Naive thymus-derived CD8-positive, alpha-beta T cell (primary cell): ENCODE measurements at places on chromosomes 11 and 22.

- no peak for DNase-seq
Measured at GRCh38 chr11:100830978-100831732, 144.1 kb downstream of the ARHGAP42 start.

- DNase-seq = no peak
Measured at GRCh38 chr22:28032861-28033260, 113.8 kb upstream of the PITPNB start.

- no peak for DNase-seq
Measured at GRCh38 chr22:35540595-35541253, at the start of gene RASD2. RASD2 (plus strand) TSS chr22:35540831; CDS start chr22:35546810, 5,979 bp downstream.

- no peak for DNase-seq
Measured at GRCh38 chr22:22600531-22601261, 41.6 kb upstream of the PRAME start.

GRCh38 chr22:41532908-41533825 is 11.1 kb downstream of the POLR3H start:
- DNase-seq = peak; percentile 52

DNA sequence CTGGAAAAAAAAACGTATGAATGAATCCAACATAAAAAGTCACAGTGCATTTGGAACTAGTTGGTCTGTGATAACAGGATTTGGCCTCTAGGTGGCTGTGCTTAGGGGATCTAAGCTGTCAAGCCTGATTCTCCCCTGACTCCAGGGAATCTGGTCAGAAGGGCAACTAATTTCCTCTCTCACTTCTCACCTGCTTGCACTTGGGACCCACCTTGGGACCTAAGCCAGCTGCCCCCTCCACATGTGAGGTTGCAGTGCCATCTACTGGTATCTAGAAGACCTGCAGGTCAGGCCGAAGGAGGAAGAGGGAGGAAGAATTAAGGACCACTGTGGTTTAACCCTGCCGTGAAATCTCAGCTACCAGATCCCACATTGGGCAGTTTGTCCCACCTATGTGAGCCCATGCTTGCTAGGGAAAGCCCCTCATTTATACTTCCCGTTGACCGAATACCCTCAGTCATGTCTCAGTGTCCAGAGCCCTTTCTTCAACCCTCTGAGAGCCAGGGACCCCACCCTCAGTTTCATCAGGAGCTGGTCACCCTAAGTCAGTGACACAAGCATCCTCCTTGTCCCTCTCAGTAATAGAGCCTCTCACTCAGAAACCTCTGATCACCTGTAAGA is 33.2 kb upstream of the CAVIN3 start:
- peak; percentile 60 for DNase-seq

DNA sequence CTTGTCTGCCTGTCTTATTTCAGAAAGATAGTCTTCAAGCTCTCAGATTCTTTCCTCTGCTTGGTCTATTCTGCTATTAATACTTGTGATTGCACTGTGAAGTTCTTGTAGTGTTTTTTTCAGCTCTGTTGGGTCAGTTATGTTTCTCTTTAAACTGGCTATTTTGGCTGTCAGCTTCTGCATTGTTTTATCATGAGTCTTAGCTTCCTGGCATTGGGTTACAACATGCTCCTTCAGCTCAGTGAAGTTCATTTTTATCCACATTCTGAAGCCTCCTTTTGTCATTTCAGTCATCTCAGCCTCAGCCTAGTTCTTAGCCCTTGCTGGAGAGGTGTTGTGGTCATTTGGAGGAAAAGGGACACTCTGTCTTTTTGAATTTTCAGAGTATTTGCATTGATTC is 15.5 kb upstream of the DEPDC7 start:
- no peak for DNase-seq

DNA sequence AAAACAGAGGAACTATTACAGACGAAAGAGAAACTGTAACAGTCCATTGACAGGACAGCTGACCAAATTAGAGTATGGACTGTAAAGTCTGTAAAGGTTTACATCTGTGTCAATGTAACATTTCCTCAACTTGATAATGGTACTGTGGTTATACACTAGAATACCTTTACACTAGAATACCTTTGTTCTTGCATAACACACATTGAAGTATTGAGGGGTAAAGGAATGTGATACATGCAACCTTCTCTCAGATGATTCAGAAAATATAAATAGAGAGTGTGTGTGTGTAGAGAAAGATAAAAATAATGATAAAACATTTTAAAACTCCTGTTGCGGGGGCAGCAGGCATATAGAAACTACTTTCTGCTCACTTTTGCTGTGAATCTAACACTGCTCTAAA is 5.6 kb upstream of the EEF1G start:
- no peak for DNase-seq

DNA sequence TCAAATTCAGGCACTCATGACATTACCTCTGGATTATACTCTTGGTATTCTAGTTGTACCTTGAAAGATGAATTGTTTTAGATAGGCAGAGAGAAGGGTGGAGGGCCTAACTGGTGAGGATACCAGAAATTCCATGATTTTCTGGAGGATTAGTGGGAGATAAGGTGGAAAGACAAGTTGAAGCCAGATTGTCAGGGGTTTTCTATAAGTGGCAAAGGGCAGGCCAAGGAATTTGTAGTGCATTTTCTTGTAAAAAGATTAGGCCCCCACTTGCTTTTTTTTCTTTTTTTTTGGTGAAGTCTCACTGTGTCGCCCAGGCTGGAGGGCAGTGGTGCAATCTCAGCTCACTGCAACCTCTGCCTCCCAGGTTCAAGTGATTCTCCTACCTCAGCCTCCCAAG is 28.4 kb upstream of the PRDM10 start:
- DNase-seq = no peak

- no peak for DNase-seq
Measured at GRCh38 chr11:62423012-62423411, 4.2 kb downstream of the SCGB1A1 start.
